Stimulated activated CD4-positive, alpha-beta T cell treated with anti-CD3 and anti-CD28 coated beads, Interleukin-2, amount 100 ng/mL, for 24 hours (primary cell): ENCODE measurements at places on chromosomes 16 and 17.

- no peak for DNase-seq
These were observed 24.9 kb upstream of the GRB2 start for GRCh38 chr17:75430159-75430974.

GRCh38 chr17:59617156-59617732 lies 2.5 kb upstream of the CLTC start:
- no peak for DNase-seq

DNA sequence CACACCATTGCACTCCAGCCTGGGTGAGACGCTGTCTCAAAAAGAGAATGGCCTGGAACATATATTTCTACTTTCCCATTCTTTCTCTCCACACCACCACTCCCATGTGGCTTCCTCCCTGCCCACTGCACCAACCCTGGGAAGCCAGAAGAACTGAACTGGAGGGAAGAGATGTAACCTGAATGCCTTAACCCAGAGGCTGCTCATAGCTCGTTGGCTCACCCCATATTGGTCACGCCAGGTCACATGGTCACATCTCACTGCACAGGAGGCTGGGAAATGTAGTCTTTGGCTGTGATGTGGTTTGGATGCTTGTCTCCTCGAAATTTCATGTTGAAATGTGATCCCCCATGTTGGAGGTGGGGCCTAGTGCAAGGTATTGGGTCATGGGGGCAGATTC lies 5.9 kb upstream of the DNAH17 start:
- no peak for DNase-seq

DNA sequence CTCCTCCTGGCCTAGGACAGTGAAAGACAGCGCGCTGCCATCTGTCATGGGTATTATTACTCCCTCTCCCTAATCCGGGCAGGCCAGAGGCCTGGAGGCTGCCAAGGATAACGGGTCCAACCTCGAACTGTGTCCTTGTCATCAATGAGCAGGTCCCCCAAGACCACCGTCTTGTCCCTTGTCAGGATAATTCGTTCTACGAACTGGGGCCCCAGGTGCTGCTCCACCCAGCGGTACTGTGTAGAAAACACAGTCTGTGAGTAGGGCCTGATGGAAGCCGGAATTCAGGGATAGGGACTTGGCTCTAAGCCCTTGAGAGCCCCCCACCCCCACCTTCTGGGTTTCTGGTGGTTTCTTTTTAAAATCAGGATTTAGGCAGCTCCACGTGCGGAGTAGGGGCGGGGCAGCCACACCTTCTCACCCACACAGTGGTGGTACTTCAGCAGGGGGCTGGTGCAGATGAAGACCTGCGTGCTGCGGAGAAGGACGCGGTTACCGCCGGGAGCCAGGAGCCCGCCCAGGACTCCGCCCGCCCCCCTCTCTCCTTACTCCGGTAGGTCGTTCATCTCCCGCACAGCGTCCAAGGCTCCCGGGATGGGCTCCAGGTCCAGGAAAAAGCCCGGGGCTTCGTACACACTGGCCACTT lies 787 bp downstream of the NT5C start:
- peak; percentile 59 for DNase-seq

DNA sequence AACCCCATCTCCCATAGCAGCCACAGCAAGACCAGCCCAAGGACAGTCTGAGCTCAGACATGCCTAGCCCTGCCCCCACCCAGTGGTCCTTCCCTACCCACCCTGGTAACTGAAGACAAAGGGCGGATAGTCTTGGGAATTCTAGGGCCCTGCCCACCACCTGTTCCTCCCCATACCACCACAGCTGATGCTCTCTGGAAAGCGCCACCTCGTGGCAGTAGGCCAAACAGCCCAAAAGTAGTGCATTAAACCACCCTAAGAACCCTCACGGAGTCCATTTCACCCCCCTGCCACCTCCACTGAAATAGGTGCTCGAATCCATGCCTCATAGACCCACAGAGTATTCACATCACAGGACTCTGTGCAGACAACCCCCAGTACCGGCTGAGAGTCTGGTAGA lies 1021.4 kb downstream of the CDH8 start:
- DNase-seq, result no peak

DNA sequence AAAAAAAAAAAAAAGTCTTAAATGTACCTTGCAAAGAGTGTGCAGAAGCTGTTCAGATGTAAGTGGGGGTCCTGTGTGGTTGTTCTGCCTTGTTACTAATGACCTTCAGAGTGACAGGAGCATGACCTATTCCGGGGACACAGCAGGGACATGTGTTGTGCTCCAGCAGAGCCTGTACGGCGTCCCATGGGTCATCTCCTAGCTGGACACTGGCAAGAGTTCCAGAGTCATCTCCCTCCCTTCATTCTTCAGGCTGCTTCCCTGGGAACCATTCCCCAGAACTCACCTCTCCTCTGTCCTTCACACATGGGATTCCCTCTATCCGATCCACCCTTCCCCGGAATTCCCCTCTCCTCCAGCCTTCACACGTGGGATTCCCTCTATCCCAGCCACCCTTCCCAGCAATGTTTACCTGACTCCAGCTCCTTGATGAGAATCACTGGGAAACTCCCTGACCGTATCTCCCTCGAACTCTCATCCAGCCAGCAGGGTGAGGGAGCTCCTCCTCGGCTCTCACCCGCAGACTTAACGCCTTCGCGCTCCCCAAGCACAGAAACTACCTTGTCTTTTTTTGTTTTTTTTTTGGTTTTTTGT lies 85.8 kb downstream of the MRM3 start:
- no peak for DNase-seq

DNA sequence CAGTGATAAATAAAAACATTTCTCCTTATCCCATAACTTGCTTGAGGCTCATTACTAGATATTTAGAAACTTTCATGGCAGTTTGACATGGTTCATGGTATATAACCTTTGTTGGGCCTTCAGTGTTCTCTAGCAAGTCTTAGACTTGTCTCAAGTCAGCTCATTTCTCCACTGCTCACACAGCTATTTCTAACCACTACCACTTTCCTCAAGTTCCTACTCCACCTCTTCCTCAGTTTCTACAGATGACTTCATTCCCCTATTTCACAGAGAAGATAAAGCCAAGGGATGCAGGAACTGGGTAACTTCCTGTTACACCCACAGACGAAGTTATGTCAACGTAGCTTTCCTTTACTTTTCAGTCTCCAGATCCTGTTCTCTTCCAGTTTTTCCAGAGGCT lies 23.2 kb downstream of the NLK start:
- no peak for DNase-seq

DNA sequence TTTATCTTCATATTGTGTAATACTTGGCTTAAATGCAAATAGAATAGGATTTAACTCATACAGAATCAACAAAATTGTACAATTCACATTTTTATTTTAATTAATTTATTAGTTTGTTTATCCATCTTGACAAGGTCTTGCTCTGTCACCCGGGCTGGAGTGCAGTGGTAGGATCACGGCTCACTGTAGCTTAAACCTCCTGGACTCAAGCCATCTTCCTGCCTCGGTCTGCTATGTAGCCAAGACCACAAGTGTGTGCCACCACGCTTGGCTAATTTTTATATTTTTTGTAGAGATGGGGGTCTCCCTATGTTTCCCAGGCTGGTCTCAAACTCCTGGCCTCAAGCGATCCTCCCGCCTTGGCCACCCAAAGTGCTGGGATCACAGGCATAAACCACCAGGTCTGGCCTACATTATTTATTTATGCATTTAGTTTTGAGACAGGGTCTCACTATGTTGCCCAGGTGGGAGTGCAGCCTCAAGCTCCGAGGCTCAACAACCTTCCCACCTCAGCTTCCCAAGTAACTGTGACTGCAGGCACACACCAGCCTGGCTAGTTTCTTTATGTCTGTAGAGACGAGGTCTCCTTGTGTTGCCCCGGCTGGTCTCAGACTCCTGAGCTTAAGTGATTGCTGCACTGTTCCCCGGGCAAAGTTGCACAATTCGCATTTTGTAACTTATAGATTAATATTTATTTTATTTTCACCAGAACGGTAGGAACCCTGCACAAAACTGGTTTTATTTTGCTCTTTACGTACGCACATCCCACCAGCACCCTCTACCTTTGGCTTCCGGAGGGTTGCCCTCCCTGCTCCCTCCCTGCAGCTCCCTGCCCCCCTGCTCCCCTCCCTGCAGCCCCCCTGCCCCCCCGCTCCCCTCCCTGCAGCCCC lies 4.9 kb downstream of the DPEP1 start:
- DNase-seq, result no peak

DNA sequence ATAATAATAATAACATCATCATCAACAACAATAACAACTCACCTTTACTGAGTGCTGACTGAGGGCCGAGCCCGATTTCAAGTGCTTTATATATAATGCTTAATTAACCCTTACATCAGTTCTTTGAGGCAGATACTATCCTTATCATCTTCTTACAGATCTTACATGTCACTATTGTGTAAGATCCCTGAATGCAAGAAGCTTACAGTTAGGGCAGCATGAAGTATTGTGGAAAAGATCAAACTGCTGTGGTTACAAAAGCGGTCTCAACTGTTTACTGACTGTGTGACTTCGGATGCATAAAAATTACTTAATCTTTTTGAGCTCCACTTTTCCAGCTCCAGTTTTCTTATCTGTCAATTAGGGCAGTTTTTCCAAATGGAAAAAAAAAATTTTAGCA lies 3.3 kb downstream of the VAT1 start:
- DNase-seq, result no peak

DNA sequence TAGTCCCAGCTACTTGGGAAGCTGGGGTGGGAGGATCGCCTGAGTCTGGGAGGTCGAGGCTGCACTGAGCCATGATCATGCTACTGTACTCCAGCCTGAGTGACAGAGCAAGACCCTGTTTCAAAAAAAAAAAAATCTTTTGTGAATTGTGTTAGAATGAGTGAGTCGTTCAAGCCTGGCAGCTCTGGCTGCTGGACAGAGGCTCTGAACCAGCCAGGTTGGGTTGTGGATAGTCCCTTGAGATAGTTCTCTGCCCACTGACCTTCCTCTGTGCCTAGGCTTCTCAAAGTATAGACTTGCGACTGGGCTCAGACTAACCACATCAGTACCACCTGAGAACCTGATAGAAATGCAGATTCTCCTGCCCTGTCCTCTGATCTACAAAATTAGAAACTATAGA lies 2.2 kb upstream of the KSR1 start:
- no peak for DNase-seq

GRCh38 chr17:70208825-70209555 lies 39.7 kb downstream of the KCNJ2 start:
- no peak for DNase-seq

GRCh38 chr17:64403881-64404460 lies 13.3 kb upstream of the PECAM1 start:
- no peak for DNase-seq

DNA sequence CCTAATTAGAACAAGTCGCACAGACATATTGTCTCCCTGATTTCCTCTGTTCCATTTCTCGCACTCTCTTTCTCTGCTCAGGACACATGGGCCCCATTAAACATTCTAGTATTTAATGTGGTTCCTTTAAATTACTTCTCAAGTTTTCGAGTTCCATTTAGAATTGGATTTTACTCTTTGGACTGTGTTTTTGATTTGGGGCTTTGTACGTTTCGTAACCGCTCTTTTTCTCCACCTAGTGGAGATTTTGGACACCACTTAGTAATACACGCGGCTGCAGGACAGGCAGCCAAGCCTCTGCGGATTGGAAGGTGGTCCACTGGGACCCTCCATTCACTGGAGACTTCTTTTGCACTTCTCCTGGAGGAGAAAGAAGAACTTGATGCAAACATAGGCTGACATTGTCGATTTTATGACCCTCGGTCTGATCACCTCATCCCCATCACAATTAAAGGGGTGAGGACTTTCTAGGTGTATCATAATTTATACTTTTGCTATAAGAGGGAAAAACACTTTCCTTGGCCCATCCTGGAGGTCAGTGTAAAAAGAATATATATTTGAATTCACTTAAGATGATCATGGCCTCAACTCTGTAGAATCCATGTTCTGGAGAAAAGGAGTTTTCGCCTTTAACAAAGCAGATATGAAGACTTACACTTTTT lies 85.7 kb downstream of the NOG start:
- no peak for DNase-seq

GRCh38 chr17:66625311-66625767 lies 209.6 kb upstream of the CACNG5 start:
- DNase-seq, result no peak

GRCh38 chr16:47928008-47928407 lies 227.8 kb downstream of the ABCC12 start:
- no peak for DNase-seq

DNA sequence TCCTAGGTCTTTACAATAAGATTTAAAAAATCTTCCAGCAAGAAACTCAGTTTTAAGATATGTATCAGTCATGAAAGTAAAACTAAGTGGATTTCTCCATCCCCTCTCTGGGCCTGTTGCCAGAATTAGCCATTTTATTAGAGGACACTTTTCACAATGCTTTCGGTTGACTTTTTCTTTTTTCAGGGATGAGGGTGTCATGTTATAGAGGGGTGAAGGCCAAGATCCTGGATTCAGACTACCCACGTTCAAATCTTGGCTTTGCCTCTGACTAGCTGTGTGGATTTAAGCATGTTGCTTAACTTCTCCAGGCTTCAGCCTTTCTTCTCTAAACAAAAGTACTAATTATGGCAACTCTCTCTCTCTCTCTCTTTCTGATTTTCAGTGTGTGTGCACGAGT lies 111.7 kb upstream of the COX10 start:
- DNase-seq, result no peak

DNA sequence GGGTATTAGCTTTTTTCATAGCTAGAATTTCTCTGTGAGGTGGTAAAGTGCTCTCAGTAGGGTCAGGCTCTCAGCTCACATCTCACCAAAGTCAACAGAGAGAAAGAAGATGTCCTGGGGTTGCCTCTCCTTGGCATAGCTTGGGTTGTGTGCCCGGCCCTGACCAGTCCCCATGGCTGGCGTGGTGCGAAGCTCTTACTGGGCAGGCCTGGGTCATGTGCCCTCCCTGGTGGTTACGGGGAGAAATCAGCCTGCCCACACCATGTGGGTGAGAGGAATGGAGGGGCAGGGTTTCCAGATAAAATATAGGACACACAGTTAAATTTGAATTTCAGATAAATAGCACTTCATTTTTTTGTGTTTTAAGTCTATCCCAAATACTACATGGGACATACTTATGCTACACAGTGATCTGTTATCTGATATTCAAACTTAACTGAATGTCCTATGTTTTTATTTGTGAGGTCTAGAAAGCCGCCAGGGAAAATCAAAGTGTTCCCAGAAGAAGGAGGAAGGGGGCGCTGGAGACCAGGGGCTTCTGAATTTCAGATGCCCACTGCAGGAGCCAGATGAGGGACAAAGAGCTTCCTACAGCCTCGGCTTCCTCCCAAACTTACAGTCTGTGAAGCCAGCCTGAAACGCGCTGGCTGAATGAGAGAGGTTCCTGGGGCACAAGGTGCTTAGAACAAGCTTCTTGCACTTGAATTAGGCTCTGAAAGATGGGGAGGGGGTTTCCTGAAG lies 45.4 kb downstream of the NKD1 start:
- no peak for DNase-seq

GRCh38 chr17:76079535-76079955 lies 563 bp downstream of the ZACN start:
- no peak for DNase-seq
